ENCODE measurements at places on chromosomes 2 and 18. TPM values are rescaled to one million over a fixed set of nuclear protein-coding genes. Genes with fewer than 3 reads are reported as not detected.

DNA sequence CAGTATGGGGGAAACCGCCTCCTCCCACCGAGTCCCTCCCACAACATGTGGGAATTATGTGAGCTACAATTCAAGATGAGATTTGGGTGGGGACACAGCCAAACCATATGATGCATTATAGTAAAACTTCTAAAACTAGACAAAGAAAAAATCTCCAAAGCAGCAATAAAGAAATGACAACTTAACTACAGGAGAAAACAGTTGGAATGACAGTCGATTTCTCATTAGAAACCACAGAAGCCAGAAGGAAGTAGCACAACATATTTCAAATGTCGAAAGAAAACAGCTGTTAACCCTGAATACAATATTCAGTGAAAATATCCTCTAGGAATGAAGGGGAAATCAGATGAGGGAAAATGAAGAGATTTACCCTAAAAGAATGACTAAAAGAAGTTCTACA lies 53.5 kb upstream of the TCF4 start:
- no peak for DNase-seq

DNA sequence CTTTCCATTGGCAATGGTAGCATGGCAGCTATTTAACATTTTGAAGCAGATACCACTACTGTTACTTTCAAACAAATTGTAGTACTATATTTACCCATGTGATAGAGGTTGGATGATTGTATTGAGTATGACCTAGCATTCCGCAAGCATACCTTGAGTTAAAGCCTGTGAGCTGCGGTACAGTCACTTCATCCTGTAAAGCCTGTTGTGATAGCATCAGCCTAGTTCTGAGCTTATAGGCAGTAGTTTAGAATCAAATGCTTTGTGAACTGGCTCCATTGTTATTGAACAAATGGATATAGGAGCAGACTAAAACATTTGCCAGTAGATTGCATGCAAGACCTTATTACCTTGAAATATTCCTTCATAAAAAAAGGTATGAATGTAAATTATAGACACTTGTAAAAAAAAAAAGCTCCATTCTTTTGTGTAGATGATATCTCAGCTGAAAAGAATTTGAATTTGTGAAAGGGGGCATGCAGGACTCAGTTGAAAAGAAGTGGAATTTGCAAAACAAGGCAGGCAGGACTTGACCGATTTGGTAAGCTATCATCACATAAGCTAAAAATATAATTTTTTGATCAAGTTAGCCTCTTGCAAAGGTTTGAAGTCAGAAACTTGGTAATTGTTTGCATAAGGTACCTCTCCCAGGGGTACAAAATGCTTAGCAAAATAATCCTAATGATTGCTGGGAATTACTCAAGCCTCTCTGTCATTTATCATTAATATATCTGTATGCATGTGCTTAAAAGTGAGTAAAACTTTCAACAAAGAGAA lies 138.5 kb upstream of the ITGA4 start:
- DNase-seq: no peak

DNA sequence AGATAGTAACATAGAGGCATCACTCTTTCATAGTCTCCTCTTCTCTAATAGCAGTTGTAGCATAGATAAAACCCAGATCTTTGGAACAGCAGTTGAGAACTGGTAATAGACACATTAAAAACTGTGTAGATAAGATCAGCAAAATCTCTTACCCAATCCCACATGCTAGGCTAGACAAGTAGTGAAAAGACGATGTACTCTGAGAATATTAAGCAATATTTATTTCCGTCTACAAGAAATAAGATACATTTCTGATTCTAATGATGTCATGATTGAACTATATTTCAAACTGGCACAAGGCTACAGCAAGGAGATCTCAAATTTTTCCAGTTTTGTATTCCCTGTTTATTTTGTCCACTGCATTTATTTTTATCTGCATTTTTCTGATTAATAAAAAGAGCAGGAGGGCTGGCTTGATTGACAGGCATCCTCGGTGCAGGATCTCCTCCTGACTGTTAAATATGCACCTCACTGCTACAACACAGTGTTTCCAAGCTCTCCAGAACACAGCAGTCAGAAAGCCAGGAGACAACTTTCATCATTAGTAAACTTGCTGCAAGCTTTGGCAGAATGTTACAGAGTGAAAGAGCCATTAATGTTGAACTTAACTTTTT lies 73.3 kb upstream of the ATIC start:
- DNase-seq: no peak

Gene LINC00305
- not detected for total RNA-seq
